NCI-H1694 (cell line): ENCODE measurements at places on chromosomes 5 and 9.

- DNase-seq: no peak
Observed at GRCh38 chr5:9201011-9201410, 344.9 kb downstream of the SEMA5A start.

DNA sequence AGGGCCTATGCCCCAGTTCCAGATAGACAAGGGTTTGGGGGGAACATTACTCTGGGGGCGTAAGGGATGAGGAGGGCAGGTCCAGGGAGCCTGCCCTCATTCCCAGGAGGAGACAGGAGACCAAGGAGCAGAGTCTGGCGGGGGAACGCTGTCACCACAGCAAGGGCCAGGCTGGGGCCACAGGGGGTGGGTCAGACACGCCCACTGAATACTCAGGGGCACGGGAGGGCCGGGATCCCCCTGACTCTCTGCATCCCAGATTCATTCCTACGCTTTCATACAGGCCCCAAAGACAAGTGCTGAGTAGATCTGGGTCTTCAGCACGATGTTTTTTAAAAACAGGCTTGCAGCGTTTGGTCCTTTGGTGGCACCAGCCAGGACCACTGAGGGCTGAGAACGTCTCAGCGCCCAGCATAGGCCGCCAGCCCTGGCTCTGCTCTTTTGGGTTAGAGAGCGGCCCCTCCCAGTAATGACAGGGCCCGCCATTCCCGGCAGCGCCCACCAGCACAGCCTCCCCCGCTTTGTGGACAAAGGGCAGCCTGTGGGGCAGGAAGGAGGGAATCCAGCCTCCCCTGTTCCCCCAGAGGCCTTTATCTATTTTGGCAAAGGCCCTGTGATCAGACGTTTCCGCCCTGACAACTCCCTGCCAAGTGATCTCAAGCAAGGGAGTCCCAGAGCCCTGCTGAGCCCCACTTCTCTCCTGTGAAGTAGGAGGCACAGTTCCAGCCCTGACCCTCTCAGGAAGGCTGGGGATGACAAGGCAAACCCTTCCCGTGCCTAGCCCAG is 24.9 kb downstream of the NEK6 start:
- no peak for DNase-seq

GRCh38 chr9:94703488-94704140 is 22.9 kb upstream of the AOPEP start:
- no peak for DNase-seq

GRCh38 chr5:2514484-2514883 is 237.0 kb downstream of the IRX2 start:
- DNase-seq: no peak

DNA sequence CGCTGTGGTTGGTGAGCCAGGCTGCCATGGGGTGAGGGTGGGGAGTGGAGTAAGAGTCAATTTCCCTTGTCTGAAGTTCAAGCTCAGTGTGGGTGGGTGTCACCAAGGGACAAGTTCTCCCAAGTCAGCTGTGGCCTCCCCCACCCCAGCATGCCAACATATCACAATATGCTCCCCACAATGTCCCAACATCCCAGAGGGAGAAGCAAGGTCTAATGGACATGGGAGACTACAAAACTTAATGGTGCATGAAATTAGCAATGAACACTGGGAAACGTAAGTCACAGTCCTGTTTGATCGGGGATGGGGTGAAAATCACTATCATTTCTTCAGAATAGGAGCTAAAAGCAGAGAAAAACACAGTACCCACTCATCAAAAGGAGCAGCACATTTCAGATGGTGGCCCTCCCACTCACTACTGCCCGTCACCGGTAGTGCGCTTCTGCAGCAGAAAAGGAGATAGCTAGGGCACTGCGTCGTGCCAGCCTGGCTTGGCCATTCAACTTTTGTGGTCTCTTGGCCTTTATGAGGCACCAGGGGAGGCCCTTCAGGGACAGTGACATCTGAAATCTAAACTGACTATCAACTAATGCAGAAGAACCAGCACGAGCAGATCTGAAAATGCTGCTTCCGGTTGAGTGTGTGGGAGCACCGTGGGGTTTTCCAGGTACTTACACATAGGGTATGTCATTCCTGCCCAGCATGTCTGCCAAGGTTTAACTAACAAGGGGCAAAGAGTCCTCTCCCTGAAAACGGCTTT is 20.5 kb upstream of the NDFIP1 start:
- DNase-seq: no peak

DNA sequence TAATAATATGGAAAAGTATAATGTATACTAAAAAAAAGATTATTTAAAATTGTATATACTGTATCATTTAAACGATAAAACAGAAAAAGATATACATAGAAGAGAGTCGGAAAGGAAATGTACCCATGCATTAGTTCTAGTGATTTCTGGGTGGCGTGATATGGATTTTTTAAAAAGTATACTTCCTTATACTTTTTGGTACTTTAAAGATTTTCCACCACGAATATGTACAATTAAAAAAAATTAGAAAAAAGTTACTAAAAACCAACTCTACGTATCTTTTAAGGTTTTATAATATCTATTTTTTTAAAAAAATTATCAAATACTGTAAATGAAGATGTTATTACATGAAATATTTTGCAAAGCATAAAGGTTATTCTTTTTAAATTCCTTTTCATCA is 12.3 kb downstream of the PHF19 start:
- DNase-seq: no peak

DNA sequence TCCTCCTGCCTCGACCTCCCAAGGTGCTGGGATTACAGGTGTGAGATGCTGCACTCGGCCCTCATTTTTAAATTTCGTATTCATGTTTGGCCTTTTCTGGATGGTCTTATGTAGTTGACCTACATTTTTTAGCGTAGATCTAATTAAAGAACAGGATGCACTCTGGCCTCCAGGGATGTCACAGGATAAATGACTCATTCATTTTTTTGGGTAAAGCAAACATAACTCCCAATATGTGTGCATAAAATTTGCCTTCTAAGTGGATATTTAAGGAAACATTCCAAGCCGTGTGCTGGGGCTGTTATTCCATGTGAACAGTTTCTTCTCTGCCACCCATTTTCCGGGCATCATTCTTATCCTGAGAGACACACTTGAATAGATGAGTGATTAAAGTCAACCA is 501.6 kb downstream of the IRX1 start:
- no peak for DNase-seq

- DNase-seq: no peak
Observed at GRCh38 chr5:3034449-3034848, 283.0 kb upstream of the IRX2 start.

GRCh38 chr5:14998491-14998890 is 126.9 kb upstream of the ANKH start:
- DNase-seq: no peak

DNA sequence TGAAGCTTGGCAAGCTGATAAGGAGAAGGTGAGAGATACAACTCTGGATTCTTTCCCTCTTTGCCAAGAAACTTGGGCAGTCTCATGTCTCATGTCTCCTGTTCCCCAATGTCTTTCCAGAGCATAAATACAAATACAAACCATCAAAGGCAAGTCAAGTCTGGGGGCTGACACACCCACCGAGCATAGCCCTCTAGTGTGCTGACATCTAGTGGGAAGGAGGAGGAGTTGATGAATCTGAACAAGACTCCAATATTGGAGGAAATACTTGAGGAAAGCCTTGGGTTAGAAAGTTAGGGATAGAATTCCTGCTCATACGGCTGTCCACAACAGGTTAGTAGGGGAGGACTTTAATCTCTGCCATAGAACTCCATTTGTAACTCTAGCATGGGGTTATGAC is 8.6 kb downstream of the MLANA start:
- no peak for DNase-seq

GRCh38 chr5:72597456-72597948 is 90.3 kb upstream of the ZNF366 start:
- no peak for DNase-seq

DNA sequence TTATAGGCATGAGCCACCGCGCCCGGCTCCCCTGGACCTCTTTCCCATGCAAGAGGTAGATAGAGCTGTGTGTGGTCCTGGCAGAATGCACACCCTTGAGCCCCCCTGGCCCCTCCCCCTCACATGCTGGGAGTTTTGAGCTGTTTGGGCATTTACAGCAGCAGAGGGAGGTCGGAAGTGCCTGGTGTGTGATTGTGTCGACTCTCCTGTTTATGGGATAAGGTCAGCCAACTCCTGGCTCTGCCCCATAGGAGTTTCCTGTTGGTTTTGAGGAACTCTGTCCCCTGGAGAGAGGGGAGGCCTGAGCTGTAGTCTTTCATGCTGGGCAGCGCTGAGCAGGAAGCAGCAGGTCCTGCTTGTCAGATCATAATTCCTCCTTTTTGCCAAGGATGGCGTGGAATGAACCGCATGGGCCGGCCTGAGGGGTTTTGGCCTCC is 6.0 kb downstream of the LRRC8A start:
- DNase-seq: no peak

DNA sequence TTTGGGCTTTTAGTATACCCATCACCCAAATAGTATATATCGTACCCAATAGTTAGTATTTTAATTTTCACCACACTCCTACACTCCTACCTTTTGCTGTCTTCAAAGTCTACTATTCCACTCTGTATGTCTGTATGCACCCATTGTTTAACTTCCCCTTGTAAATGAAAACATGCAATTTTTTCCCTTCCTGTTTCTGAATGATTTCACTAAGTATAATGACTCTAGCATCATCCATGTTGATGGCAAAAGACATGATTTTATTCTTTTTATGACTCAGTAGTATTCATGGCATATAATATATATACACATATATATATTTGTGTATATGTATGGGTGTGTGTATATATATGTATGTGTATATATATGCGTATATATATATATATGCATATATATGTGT is 63.1 kb upstream of the FAM174A start:
- DNase-seq: no peak

GRCh38 chr5:41735213-41735612 is 135.0 kb downstream of the OXCT1 start:
- no peak for DNase-seq

GRCh38 chr5:52787600-52788504 is at the start of the genes ITGA1 and PELO:
ITGA1 (plus strand) TSS chr5:52787916; CDS start chr5:52788354, 438 bp downstream.
PELO (plus strand) TSS chr5:52787916; CDS start chr5:52800395, 12,479 bp downstream.
- DNase-seq: peak; percentile 56

- DNase-seq: no peak
Observed at GRCh38 chr9:136401173-136401922, 1.4 kb upstream of the SNAPC4 start.

DNA sequence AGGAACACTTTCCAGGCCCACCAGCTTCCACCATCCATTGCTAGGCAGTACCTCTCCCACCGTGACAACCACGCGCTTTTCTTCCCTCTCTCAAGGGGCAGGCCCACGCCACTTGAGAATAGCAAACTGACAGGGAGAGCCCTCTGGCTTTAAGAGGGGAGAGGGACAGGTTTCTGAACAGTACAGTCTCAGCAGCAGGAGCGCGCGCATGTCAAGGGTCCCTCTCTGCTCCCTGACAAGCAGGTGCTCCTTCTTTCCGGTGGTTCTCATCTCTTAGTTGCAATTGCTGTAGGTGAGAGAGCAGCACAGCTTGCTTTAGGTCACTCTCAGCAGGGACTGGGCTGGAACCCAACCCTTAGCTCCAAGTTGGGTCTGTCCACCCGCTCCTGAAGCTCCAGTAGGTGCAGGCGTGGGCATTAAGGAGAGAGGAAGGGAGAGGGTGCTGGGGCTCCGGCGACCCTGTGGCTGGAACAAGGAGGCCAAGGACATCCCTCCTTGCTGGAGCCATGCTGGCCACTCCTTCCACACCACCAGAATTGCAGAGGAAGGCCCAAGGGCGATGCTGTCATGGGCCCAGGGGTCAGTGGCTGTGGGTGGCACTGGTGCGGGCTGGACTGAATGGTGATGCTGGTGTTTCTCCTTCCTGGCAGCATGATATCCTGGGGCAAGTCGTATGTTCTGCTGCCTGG is 9.0 kb upstream of the PHF2 start:
- DNase-seq: no peak

DNA sequence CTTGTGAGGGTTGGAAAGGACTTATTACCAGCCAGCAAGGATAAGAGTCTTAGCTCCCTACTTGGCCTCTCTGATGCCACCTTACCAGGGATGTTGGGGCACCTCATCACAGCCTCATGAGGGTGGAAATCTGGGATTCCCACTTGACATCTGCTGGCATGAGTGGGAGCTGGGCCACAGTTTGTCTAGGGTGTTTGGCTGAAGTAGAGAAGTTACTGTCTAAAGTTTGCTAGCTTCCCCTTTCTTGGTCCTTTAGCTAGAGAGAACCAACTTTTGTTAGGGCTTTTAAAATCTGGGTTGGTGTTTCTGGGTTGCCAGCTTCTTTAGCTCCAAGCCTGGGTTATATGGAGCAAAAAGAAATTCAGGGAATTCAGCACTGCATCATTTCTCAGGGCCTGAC is 57.5 kb upstream of the GNA14 start:
- DNase-seq: no peak

DNA sequence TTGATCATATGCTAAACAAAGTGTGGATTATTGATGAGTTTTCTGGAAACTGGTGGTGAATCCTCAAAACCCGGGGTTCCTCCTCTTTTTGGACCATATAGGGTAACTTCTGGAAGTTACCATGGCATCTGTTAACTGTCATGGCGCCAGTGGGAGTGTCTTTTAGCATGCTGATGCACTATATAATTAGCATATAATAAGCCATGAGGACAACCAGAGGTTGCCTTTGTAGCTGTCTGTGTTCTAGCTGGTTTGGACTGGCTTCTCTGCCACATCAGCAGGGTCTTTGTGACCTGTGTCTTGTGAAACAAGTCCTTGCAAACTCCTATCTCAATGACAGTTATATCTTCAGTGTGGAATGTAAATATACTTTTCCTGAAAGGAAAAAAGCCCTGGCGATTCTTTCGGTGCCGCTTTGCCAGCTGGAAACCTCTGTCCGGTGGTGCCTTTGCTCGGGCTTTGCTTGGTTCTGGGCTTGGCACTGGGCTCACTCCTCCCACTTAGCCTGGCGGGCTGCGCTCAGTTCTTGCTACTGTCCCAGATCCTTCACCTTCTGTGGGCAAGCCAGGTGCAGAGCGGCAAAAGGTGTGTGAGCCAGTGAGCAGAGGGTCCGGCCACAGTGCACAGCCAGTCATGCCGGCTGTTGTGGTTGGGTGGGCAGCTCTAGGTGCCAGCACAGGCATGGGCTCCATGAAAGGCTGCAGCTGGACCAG is 20.4 kb downstream of the NXNL2 start:
- DNase-seq: no peak
